WERI-Rb-1 (cell line): ENCODE measurements at places on chromosomes 4 and X.

DNA sequence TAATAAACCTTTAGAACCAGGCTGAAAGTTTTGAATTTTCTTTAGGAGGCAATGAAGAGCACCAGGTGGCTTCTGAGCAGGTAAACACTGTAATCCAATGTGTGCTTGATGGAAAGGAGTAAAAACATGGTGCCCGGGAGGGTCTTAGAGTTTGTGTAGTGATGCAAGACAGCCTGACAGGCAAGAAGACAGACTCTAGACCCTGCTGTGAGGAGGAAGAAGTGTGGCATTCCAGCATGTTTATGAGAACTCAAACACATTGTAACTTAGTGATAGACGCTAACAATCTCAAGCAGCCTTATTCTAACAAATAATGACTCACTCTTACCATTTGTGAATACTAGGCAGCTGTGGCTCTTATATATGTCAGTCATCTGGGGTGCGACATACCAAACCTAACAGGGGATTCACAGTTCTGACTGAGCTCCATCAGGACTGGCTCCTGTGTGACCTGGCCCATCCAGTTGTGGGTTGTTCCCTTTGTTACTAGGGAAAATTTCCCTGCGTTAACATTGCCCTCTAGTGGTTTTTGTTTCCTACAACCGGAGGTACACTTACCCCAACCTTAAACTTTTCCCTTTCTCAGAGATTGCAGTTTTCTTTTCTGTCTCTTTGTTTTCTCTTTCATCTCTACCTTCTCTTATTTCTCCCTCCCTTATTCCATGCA is 53.8 kb downstream of the VSIG4 start:
- DNase-seq = peak; percentile 10

GRCh38 chr4:149164282-149164681 is 651.4 kb downstream of the IQCM start:
- no peak for DNase-seq

DNA sequence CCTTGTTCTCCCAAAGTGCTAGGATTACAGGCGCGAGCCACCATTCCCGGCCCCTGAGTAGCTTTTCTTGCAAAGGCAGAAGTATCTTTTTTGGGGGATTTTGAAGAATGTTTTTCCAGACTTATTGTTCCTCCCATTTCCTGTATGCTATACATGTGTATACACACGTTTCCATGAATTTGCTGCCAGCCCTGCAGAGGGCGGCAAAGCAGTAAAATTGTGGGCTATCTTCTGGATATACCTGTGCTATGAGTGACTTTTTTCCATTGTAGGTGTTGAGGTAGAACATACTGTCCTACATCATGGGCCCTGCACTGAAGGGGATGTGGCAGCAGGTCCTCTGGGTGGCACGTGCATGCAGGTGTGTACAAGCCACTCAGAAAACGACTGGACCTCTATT is 16.9 kb upstream of the MED28 start:
- peak; percentile 63 for DNase-seq

- no peak for DNase-seq
Observed at GRCh38 chr4:109026588-109026987, 263.7 kb upstream of the ETNPPL start.

DNA sequence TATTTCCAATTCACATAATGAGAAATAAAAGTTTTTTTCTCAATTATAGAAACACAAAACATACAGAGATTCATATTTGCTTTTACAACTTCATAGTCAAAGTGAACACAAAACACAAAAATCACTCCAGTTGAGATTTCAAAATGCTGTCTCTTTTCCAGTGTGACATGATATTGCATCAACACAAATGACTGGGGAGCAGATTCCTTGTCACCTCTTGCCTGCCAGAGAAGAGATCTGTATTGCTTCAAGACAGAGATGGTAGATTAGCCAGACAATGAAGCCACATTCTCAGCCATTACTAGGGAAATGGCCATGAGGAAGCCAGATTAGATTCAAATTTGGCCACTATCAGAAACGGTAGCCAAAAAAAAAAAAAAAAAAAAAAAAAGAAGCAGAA is 2313.1 kb upstream of the AGA start:
- DNase-seq = no peak

- DNase-seq = no peak
Observed at GRCh38 chr4:64883087-64883807, 474.0 kb upstream of the TECRL start.

DNA sequence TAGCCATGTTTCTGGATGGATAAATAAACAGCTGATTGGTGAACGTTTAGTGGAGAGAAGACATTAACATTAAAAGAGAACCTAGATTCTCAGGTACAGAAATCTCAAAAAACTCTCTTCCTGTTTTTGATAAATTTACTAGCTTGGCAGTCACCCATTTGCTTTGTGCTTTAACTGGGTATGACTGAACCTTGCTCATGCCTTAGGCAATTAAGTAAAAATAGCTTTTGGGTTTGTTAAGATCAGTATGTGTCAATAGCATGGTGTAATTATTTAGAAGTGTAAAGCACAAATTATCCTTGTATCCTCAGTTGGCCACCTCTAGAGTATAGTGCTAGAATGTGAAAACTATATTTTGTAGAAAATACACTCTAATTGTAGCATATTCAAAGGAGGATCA is 200.0 kb downstream of the CFAP299 start:
- no peak for DNase-seq

DNA sequence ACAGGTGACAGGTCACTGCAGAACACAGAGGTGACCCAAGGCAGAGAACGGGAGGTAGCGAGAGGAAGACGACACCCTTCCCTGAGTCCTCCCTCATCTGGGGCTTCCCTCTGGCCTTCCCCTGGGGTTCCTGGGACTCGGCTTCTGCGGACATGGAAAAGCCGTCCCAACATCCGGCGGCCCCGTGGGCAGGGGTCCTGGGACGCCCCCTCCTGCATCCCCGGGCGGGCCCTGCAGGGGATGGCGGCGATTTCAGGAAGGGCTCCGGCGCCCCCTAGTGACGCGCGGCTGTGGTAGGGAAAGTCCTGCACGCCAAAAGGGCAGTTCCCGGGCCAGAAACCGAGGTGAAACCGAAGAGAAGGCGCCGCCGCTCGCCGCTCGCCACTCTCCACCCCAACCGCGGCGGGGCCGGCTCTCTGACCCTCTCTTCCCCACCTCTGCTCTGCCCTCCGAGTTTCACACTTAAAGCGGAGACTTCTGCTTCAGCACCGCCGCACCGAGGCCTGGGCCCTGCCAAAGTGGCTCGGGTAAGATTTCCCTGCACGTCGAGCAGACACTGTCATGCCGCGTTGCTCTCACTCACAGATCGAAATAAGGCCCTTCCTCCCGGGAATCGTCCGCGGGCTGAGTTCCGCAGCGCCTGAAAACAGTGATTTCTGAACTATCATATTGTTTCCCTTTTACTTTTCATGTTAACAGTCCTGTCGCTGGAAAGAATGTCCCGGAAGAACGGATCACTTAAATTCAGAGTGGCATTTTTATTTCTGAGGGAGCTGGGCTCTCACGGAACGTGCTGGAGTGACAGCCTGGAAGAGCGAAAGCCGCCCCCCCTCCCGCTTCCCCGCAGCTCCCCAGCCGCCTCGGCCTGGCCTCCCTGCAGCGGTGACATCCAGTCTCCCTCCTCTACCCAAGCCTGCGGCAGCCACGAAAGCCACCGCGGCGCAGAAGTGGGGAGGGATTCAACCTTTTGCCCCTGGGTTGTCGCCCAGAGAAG is 110.6 kb downstream of the DCTD start:
- peak; percentile 88 for DNase-seq

DNA sequence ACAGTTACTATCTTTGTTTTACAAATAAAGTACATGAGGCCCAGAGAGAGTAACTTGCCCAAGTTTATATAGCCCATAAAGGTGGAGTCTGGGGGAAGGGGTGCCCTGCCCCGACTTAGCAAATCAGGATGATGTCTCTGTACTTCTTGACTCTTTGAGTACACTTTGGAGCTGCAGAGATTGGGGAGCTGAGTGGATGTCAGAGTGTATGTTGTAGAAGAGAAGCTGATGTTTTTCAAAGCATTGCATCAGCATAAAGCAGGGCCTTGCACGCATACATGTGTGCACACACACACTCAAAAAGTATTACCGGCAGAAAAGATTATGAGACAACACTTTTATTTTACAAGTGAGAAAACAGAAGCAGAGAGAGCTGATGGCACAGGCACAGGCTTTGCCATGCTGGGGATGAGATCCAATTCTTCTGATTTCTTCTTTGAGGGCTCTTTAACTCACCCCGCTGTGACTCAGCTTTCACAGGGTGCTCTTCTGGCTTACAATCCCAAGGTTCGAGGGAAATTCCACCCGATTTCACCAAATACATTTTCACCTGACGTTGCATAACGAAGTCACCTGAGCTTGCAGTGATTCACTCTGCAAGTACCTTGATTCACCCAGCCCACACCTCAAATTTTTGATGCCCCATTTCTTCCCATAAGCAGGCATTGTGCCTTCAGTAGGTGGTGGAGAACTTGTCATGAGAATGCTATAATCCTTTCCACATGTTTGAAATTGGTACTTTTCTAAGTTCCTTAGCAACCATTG is 292.8 kb upstream of the BOD1L1 start:
- no peak for DNase-seq

GRCh38 chr4:181173046-181173445 is 1070.2 kb upstream of the TENM3 start:
- no peak for DNase-seq

- DNase-seq = no peak
Observed at GRCh38 chrX:44234541-44234940, 108.9 kb downstream of the EFHC2 start.

GRCh38 chr4:36841583-36842326 is 402.8 kb upstream of the NWD2 start:
- no peak for DNase-seq

DNA sequence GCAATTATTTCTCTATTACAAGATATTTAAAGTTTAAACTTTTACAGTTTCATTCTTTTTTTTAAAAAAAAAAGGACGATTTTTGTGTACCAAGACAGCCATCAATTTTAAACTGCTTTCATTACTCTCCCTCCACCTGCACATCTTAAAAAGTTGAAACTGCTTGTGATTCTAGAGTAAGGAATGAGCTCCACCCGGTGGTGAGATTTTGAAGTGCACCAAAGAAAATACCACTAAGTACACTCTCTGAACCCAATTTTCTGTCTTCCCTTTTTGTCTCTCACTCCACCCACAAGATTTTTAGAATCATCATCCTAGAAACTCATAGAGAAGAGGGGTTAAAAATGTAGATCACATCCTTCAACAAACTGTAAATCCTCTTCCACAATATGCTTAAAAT is 91.3 kb upstream of the WDR44 start:
- peak; percentile 42 for DNase-seq

- DNase-seq = no peak
Observed at GRCh38 chr4:55503169-55503568, 43.5 kb downstream of the CLOCK start.

- no peak for DNase-seq
Observed at GRCh38 chr4:100348473-100348872, 158.2 kb upstream of the DDIT4L start.

GRCh38 chr4:172953896-172954568 is 214.6 kb upstream of the GALNT7 start:
- no peak for DNase-seq

DNA sequence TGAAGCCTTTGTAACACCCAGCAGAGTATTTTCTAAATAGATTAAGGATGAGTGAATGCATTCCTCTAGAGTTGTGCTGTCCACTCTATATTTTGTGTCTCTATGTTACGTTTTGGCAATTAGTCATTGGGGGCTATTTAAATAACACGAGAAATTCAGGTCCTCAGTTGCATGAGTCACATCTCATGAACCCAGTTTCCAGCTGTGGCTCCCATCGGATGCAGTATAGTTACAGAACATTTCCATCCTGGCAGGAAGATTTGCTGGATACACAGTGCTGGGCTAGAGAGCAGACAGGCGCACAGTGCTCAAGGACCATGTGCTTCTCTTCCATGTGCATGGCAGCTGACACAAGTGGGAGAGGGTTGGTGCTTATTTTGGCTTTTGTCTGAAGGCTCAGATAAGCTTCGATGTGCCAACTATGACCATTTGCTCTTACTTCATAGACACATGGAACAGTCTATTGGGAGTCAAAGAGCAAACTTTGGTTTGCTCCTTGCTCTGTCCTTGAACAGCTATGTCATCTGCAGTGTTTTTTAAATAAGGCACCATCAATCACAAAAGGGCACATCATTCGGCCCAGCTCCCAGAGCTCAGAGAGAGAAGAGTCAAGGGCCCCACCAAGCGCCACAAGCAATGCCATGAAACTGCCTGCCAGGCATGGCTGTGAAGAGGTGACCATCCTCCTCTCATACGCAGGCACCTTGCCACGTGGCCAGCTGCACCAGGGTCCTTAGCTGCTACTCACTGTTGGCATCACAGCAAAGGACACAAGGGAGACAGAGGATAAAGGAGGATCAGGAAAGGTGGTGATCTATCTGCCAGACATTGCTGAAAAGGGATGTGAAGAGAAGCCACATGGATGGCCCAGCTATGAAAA is 8.1 kb upstream of the STS start:
- DNase-seq = no peak

DNA sequence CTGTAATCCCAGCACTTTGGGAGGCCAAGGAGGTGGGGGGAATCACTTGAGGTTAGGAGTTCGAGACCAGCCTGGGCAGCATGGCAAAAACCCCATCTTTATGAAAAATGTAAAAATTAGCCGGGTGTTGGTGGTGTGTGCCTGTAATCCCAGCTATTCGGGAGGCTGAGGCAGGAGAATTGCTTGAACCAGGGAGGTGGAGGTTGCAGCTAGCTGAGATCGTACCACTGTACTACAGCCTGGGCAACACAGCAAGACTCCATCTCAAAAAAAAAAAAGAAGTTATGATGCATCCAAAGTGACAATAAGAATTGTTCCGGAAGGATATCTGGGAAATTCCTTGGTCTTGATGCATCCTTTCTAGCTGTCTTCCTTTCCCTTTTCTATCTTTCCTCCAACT is 7.3 kb downstream of the NOCT start:
- no peak for DNase-seq

DNA sequence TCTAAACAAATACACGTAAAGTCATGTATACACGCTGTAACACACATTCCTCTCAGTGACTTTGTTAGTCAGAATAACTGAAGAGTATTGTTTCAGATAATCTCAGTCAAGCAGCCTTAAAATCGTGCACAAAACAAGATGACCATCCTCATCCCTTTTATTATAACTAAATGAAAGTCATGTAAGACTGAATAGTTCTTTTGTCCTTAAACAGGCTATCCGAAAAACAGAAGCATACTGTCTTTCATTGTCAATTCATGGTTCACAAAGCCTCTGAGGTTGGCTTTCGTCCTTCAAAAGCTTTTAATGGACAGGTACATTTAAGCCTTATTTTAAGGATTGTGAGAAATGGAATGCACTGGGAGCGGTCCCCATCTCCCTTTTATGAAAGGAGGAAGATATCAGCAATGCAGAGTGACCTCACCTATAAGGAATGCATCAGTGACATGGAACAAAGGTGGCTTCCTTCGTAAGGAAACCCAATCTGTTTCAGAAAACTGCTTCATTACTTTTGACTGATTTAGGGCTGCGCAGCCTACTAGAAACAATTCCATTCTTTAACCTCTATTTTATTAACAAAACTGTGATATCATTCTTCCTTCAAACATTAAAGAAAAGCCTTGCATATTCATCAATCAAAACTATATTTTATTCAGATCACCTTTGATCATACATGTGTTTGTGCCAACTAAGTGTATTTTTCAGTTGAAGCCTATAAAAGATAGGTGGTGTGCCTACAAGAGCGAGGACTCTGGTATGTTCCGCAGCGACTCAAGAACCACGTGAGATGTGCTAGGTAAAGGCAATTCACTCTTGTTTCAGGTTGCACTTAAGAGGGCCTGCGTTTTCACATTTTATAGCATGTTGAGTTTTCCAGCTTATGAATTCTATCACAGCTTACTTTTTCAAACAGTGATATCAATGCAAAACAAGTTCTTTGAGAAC is 19.2 kb downstream of the SH3RF1 start:
- DNase-seq = no peak
